WTC11 (cell line): ENCODE measurements at places on chromosomes 3 and 15.

- no peak for DNase-seq
Measured at GRCh38 chr3:39255503-39256325, 24.1 kb downstream of the CX3CR1 start.

DNA sequence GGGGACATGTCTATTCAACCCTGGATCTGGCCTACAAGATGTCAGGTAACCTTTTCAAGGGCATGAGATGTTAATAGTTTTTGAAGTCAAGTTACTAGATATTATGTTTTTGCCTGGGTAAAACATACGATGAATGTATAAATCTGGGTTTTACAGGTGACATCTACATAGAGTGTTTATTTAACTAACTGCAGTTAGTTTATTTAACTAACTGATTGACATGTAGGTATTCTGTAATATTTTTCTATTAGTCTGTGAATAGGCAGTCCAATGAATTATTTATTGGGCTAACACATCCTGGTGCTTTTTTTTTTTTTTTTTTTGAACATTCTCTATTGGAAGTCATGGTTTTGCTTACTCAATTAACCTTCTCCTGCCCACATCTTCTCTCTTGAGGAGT lies 38.7 kb upstream of the TNIK start:
- no peak for DNase-seq

DNA sequence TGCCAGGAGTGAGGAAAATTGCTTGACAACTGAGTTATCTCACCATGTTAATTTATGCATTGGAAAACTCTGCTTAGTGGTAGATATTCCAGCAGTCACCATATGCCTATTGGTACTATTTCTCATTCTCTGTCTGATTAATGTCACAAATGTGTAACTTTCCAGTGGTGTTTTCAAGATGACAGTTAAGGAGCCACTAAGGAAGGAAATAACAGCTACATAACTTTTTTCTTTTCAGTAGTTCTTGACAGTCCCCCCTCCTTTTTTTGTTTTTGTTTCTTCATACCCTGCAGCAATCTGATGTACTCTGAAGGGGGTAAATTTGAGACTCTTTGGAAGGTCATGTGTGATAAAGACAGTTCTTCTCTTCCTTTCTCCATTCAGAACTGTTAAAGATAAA lies 13.1 kb downstream of the RASA2 start:
- no peak for DNase-seq

- DNase-seq, result no peak
Measured at GRCh38 chr3:61464518-61465140, 96.7 kb upstream of the PTPRG start.

DNA sequence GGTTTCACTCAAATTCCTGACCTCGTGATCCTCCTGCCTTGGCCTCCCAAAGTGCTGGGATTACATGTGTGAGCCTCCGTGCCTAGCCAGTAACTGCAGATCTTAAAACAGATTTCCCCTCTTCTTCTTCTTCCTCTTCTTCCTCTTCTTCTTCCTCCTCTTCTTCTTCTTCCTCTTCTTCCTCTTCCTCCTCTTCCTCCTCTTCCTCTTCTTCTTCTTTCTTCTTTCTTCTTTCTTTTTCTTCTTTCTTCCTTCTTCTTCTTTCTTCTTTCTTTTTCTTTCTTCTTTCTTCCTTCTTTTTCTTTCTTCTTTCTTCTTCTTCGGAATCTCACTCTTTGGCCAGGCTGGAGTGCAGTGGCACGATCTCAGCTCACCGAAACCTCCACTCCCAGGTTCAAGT lies 7.8 kb downstream of the USP3 start:
- DNase-seq, result no peak

DNA sequence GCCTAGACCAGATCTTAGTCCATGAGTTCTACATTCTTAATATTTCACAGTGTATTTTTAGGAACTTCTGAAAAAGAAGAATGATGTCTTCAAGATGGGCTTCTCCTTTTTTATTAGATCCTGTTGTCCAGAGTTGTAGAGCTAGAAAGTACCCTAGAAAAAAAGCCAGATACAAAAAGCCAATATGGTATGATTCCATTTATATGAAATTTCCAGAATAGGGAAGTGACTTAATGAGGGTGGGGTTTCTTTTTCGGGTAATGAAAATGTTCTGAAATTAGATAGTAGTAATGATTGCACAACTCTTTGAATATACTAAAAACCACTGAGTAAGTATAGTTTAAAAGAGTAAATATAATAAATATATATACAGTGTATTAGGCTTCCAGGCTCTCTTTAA lies 116.9 kb downstream of the NFKBIZ start:
- DNase-seq, result no peak

- no peak for DNase-seq
Measured at GRCh38 chr3:44070841-44071546, 170.7 kb upstream of the TOPAZ1 start.

- peak; percentile 93 for DNase-seq
Measured at GRCh38 chr3:10594915-10595314, 89.5 kb upstream of the ATP2B2 start.

- no peak for DNase-seq
Measured at GRCh38 chr3:149767720-149768119, 15.4 kb upstream of the COMMD2 start.

DNA sequence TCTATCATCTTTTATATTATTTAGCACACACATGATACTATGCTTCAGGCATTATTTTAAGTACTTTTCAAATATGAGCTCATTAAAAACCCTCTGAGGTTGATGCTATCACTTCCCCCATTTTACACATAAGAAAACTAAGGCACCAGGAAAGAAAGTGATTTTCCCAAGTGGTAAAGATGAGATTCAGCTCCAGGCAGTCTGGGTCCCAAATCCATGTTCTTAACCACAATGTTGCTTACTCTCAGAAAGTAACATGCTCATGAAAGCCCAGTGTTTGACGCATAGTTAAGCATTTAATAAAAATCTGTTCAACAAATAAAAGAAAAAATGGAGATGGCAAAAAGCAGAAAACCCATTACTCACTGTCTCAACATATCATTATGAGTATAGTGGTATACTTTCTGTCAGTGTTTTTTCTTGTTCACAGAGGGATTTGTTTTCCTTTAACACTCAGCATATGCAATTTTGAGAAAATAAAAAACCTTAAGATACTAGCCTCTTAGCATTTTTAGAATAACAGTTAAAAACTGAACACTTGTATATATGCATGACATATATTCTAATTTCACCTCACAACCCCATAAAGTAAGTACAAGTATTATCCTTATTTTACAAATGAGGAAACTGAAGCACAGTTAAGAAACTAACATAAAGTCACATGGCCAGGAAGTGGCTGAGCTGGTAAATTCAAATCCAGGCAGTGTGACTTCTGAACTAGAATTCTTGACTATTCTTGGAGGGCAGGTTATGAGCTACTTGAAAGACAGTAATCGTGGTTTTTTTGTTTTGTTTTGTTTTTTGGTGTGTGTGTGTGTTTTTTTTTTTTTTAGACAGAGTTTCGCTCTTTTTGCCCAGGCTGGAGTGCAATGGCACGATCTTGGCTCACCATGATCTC lies 10.4 kb downstream of the PEAK1 start:
- no peak for DNase-seq

- DNase-seq, result no peak
Measured at GRCh38 chr3:151204530-151205402, 1.8 kb upstream of the GPR171 start.

DNA sequence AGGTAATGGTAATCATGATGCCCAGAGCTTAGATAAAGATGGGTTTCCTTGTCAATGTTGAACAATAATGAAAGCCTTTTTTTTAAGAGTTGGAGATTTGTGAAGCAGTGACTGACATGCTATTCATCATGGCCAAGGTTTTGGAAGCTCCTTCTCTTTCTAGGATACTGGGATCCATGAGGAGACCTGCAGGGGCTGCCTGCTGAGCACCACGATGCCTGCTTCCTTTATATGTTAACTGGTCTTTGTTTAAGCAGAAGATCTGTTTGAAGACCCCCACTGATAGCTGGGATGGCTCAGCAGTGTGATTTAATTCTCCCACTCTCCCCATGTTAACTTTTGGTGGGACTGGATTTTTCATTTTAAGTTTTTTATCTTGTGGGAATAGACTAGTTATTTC lies 15.8 kb downstream of the RBP1 start:
- no peak for DNase-seq

DNA sequence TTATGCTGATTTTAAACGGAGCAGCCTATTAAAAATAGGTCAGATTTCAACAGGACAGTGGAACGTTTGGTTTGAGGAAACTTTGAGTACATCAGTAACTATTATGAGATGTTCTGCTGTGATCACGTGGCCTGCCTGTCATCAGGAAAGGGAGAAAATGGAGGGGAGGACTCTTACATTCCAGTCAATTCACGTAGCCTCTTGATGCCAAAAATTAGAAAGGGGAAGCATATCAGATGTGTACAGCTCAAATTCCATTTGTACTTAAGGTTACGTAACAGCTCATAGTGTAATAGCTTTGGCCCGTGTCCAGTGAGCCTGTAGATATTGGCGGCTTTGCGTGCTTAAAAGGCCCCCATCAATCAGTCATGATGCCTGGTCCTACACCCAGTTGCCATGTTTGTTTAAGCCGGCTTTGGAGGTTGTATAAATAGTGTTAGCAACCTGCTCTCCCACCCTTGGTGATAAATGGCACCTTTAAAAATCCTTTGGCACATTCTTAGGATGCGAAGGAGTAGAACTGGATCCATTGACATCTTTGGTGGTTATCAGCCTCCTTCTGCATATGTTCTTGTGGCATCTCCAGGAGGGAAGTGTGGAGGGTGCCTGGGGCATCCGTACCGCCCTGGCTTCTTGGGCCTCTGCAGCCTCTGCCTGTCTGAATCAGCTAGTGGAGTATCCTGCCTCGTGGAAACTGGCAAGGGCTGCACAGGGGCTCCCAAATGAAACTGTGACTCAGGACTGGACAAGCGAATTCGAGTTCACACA lies 163.9 kb downstream of the THSD4 start:
- no peak for DNase-seq
